Psoas muscle (tissue), 8 donors: ENCODE measurements at places on chromosomes 4 and X. TPM values are rescaled to one million over a fixed set of nuclear protein-coding genes. Genes with fewer than 3 reads are reported as not detected.

GRCh38 chr4:170978990-170979389 is 834.2 kb upstream of the GALNTL6 start:
- H3K4me3 ChIP-seq, result no peak overlapping the region
- H3K4me1 ChIP-seq, result no peaks in the 10 kb centered on the region
- H3K27ac ChIP-seq, result no peak overlapping the region
- no peaks in the 10 kb centered on the region for H3K27me3 ChIP-seq
- no peaks in the 10 kb centered on the region for H3K36me3 ChIP-seq
- no peak for DNase-seq

GRCh38 chrX:37993837-37994619 is 12.3 kb upstream of the SYTL5 start:
- H3K4me1 ChIP-seq, result no peaks in the 10 kb centered on the region
- H3K27me3 ChIP-seq, result no peaks in the 10 kb centered on the region
- no peak for DNase-seq

DNA sequence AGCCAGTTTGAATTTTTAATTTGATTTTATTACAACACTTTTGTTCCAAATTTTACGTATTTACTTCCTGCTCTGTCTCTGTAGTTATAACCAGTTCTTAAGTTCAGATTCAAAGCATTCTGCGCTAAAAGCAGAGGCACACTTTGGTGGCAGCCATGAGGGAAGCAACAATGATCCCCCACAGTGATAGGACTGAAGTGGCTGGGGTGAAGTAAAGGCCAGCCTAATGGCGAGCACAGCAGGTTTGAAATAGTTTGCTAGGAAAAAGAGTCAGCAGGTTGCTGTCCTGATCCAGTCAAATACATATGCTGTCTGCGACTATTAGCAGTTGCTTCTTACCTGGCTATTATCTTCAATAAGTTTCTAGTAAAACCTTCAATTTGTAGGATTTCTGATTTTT is 176.3 kb downstream of the RPA4 start:
- H3K4me1 ChIP-seq, result no peaks in the 10 kb centered on the region
- DNase-seq, result no peak
- H3K4me3 ChIP-seq, result no peak overlapping the region
- no peaks in the 10 kb centered on the region for H3K36me3 ChIP-seq

DNA sequence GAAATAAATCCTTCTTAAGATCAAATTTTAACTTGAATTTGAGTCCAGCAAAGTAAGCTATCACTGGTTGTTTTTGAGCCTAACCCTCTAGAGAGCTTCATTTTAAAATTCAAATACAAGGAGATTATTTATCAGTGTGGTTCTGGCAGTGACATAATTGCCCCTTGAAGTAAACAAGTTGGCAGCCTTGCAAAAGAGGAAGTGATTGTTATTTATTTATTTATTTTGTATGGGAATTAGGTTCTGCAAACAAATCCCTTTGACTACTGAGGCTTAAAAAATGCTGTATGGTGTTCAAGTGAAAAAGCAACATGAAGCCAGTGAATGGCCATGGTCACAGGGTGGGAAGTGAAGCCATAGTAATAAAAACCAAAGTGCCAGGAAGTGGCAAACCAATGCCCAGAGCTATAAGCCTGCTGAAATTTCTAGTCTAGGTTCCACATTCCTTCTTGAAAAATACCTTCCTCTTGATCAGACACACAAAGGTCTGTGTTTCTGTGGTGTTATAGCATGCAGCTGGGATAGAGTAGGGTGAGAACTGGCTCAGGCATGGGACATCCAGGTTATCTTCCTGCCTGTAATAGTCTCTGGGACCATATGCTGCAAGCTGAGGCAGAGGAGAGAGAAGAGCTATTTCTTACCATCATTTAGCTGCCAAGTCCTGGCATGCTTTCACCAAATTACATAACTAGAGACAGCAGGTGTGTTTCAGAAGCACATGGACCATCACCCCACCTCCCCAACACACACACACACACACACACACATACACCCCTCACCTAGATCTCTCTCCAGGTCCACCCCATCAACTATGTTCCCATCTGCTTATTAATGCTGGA is 47.1 kb upstream of the TSPAN7 start:
- no peaks in the 10 kb centered on the region for H3K36me3 ChIP-seq
- peaks cover 6% of the 10 kb centered on the region for H3K27me3 ChIP-seq
- no peaks in the 10 kb centered on the region for H3K4me1 ChIP-seq
- peak overlapping the region; percentile 78 for H3K27ac ChIP-seq
- DNase-seq, result no peak
- H3K4me3 ChIP-seq, result no peak overlapping the region

DNA sequence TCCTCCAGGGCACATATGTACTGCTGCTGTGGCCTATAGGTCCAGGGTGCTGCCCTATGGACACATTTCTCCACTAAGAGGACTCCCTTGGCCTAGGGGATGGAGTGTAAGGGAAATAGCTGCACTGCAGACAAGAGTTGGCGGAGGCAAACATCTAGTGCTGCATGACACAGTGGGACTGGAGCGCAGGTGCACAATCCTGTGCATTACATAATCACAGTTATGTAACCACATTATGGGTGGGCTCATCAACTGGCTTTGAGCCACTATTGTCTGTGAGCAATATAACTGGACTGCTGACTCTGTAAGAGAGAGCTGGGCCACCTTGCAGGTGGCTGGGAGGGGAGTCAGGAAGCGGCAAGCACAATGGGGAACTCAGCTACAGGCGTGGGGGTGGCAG is 3.2 kb upstream of the TIGD2 start:
- H3K4me1 ChIP-seq, result peaks cover 15% of the 10 kb centered on the region
- H3K4me3 ChIP-seq, result no peak overlapping the region
- no peak for DNase-seq
- no peak overlapping the region for H3K27ac ChIP-seq
- H3K36me3 ChIP-seq, result no peaks in the 10 kb centered on the region

DNA sequence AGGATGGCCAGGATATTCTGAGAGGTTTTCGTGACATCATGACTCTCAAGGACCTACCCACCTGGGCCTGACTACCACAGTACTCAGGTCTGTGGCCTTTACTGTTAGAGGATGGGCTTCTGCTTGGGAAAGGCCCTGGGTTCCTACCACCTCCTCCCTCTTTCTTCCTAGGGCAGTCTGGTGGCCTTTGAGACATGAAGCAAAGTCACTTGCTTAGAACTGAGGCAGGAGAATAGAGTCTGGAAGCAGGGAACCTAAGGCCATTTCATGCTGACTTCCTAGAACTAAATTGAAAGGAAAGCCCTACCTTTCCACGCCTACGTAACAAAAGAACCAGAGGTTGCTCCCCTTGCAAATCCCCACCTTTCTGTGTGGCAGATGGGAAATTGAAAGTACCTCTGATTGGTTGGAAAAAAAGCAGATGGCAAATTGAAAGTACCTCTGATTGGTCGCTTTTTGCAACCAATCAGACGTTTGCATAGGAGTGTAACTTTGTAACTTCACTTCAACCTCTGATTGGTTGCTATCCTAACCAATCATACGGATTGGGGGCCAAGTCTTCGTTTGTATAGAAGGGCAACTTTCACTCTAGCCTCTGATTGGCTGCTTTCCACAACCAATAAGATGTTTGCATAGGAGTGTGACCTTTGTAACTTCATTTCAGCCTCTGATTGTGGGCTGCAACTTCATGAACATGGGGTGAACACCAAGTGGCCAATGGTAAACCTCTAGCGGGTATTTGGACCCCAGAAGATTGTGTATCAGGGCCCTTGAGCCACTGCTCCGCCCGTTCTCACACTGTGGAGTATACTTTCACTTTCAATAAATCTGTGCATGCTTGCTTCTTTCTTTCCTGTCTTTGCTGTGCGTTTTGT is 9.9 kb upstream of the AKAP14 start:
- H3K27me3 ChIP-seq, result no peaks in the 10 kb centered on the region
- no peaks in the 10 kb centered on the region for H3K4me1 ChIP-seq
- DNase-seq, result no peak
- H3K36me3 ChIP-seq, result no peaks in the 10 kb centered on the region

- no peak overlapping the region for H3K4me3 ChIP-seq
- peak overlapping the region; percentile 61 for H3K27ac ChIP-seq
- no peaks in the 10 kb centered on the region for H3K4me1 ChIP-seq
- no peak for DNase-seq
- H3K36me3 ChIP-seq, result peaks cover 55% of the 10 kb centered on the region
- no peaks in the 10 kb centered on the region for H3K27me3 ChIP-seq
These were observed 170.7 kb downstream of the PTTG2 start for GRCh38 chr4:38130884-38131283.

GRCh38 chrX:65871671-65872311 is 168.1 kb downstream of the VSIG4 start:
- no peak for DNase-seq
- no peak overlapping the region for H3K4me3 ChIP-seq
- H3K36me3 ChIP-seq, result no peaks in the 10 kb centered on the region
- H3K27ac ChIP-seq, result no peak overlapping the region
- no peaks in the 10 kb centered on the region for H3K4me1 ChIP-seq
- H3K27me3 ChIP-seq, result peaks cover 14% of the 10 kb centered on the region

GRCh38 chr4:183517781-183518180 is 12.9 kb downstream of the ING2 start:
- H3K27me3 ChIP-seq, result no peaks in the 10 kb centered on the region
- DNase-seq, result no peak
- H3K36me3 ChIP-seq, result no peaks in the 10 kb centered on the region
- no peaks in the 10 kb centered on the region for H3K4me1 ChIP-seq
- no peak overlapping the region for H3K27ac ChIP-seq
- no peak overlapping the region for H3K4me3 ChIP-seq

- no peak for DNase-seq
- no peaks in the 10 kb centered on the region for H3K36me3 ChIP-seq
- no peak overlapping the region for H3K27ac ChIP-seq
These were observed 55.1 kb upstream of the PGAM4 start for GRCh38 chrX:78024349-78025059.

DNA sequence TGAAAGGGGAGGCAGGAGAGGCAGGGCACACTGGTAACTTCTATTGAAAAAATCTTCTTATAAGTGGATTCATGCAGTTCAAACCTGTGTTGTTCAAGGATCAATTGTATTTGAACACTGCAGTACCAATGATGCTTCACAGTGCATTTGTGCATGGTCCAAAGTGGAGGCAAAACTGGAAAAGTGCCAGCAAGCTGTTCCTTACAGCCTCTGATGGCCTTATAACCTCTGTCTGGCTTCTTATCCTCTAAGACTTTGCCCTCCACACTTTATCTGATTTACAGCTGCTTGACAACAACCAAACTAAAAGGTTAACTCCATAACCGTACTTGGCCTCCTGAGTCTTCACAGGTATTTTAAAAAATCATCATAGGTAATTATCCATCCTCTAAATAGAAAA is 40.4 kb downstream of the MAGEB17 start:
- no peaks in the 10 kb centered on the region for H3K4me1 ChIP-seq
- no peaks in the 10 kb centered on the region for H3K36me3 ChIP-seq
- no peak for DNase-seq
- H3K27ac ChIP-seq, result no peak overlapping the region
- no peak overlapping the region for H3K4me3 ChIP-seq
- H3K27me3 ChIP-seq, result peaks cover 3% of the 10 kb centered on the region

KLHL4 gene
- total RNA-seq, result 1.1 TPM

GRCh38 chr4:108804648-108805273 is 41.9 kb upstream of the ETNPPL start:
- H3K4me1 ChIP-seq, result no peaks in the 10 kb centered on the region
- DNase-seq, result no peak
- no peak overlapping the region for H3K4me3 ChIP-seq

DNA sequence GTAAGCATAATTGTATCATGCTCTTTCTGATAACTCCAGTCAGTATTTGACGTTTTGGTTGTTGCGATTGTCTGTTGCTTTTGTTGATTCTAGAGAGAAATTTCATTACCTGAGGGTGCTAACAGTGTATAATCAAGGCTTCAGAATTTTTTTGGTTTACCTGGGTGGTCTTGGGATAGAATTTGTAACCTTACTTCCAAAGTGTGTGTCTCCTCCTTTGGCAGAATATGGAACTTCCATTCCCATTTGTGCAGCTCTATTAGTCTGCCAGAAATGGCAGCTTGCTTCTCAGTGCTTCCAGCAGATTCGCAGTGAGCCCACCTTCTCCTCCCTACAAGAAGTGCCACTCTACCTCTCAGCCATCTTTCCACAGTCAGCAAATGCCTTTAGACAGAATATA is 5.3 kb downstream of the COPS4 start:
- peaks cover 2% of the 10 kb centered on the region for H3K36me3 ChIP-seq
- no peak overlapping the region for H3K4me3 ChIP-seq
- H3K4me1 ChIP-seq, result peaks cover 32% of the 10 kb centered on the region
- H3K27ac ChIP-seq, result peak overlapping the region; percentile 4
- DNase-seq, result no peak
- H3K27me3 ChIP-seq, result no peaks in the 10 kb centered on the region
